ENCODE measurements at places on chromosomes 16 and 17. TPM values are rescaled to one million over a fixed set of nuclear protein-coding genes. Genes with fewer than 3 reads are reported as not detected.

The OSBPL7 gene
- 6.4 TPM for total RNA-seq

The OR2C1 gene
- total RNA-seq = not detected

The PDILT gene
- not detected for total RNA-seq

The METTL16 gene
- total RNA-seq = 10.2 TPM

The FAM20A gene
- 5.3 TPM for total RNA-seq

The SALL1 gene
- 1.9 TPM for total RNA-seq

The GALK1 gene
- total RNA-seq = 46.3 TPM

The ST6GALNAC2 gene
- total RNA-seq = 2.4 TPM

The UNC13D gene
- 0.70 TPM for total RNA-seq

The NTN1 gene
- total RNA-seq = 0.23 TPM

The SLC2A4 gene
- total RNA-seq = 0.23 TPM

The NPTX1 gene
- not detected for total RNA-seq

The HOXB5 gene
- total RNA-seq = 0.12 TPM

The SLC5A2 gene
- not detected for total RNA-seq

The MRPL45 gene
- total RNA-seq = 25.8 TPM

The CA7 gene
- total RNA-seq = not detected

The DPEP2 gene
- total RNA-seq = not detected

The BEAN1 gene
- 0.51 TPM for total RNA-seq

The ST6GALNAC1 gene
- not detected for total RNA-seq

The ORC6 gene
- 3.3 TPM for total RNA-seq

The CD7 gene
- total RNA-seq = 4.0 TPM

The KRTAP3-2 gene
- not detected for total RNA-seq

The RND2 gene
- total RNA-seq = 0.26 TPM

The GPR142 gene
- not detected for total RNA-seq

The DBF4B gene
- 1.0 TPM for total RNA-seq

The GGT6 gene
- not detected for total RNA-seq

The ZNF469 gene
- total RNA-seq = 11.7 TPM

The SOX8 gene
- total RNA-seq = 1.1 TPM

The ICAM2 gene
- 0.77 TPM for total RNA-seq

The ENPP7 gene
- total RNA-seq = not detected

The STH gene
- total RNA-seq = not detected

The IRX3 gene
- 11.2 TPM for total RNA-seq

The LRRC37A gene
- not detected for total RNA-seq

The SMIM36 gene
- not detected for total RNA-seq

The EEF2KMT gene
- total RNA-seq = 17.2 TPM

The NPW gene
- 1.6 TPM for total RNA-seq

The NXN gene
- total RNA-seq = 43.9 TPM

The USH1G gene
- under 0.01 TPM for total RNA-seq

Data from pericardium fibroblast (primary cell).